ENCODE measurements at places on chromosomes 7 and 10.
A peak's percentile ranks its signal among the peaks of the same experiment; 100 is the strongest.

- no peak for DNase-seq
Observed at GRCh38 chr7:79211724-79212123, 241.7 kb downstream of the MAGI2 start.

- DNase-seq: no peak
Observed at GRCh38 chr10:80154626-80154977, 22.1 kb downstream of the PLAC9 start.

- DNase-seq: no peak
Observed at GRCh38 chr10:71649631-71650030, 69.9 kb downstream of the C10orf105 start.

GRCh38 chr7:42372479-42372878 is 135.5 kb upstream of the GLI3 start:
- DNase-seq: no peak

DNA sequence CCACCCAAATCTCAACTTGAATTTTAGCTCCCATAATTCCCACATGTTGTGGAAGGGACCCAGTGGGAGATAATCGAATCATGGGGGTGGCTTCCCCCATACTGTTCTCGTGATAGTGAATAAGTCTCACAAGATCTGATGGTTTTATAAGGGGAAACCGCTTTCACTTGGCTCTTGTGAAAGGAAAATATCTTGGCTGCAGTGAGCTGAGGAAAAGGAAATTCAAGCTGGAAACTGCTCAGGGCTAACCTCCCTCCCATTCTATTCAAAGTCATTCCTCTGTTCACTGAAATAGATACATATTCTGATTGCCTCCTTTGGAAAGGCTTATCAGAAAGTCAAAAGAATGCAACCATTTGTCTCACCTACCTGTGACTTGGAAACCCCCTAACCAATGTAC is 15.8 kb downstream of the CYCS start:
- DNase-seq: no peak

GRCh38 chr7:56092789-56093531 is at the start of gene PHKG1:
Gene PHKG1, minus strand, starts transcription at chr7:56092952. Its CDS starts 4,011 bp downstream, at chr7:56088941.
- DNase-seq: peak; percentile 94

DNA sequence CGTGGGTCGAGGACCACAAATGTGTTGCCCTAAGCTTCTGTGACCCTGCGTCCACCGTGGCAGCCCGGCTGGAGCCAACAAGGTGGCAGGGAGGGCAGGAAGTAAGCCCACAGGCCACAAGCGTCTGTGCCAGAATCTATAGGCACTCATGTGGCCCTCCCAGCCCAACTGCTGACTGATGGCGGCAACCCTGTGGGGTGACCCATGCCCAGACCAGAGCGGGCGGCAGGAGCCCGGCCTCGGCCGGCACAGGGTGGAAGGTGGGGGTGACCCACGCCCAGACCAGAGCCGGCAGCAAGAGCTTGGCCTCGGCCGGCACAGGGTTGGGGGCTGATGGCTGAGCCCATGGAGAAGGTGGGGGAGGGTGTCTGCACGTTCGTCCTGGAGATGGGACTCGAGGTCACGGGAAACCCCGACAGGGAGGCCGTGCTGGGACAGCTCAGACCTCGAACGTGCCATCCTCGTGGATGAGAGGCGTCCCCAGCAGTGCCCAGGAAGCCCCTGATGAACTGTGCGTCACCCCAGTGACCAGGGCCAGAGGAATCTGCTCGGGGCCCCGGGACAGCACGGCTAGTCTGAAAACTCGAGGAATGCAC is 181.0 kb downstream of the ELFN1 start:
- peak; percentile 56 for DNase-seq

All from sigmoid colon (tissue), 7 donors.